ENCODE measurements at places on chromosomes 3 and 15.

GRCh38 chr3:138848696-138849095 lies 14.0 kb upstream of the PIK3CB start:
- DNase-seq = no peak

GRCh38 chr3:46922871-46923558 lies 45.5 kb downstream of the PTH1R start:
- DNase-seq = no peak

DNA sequence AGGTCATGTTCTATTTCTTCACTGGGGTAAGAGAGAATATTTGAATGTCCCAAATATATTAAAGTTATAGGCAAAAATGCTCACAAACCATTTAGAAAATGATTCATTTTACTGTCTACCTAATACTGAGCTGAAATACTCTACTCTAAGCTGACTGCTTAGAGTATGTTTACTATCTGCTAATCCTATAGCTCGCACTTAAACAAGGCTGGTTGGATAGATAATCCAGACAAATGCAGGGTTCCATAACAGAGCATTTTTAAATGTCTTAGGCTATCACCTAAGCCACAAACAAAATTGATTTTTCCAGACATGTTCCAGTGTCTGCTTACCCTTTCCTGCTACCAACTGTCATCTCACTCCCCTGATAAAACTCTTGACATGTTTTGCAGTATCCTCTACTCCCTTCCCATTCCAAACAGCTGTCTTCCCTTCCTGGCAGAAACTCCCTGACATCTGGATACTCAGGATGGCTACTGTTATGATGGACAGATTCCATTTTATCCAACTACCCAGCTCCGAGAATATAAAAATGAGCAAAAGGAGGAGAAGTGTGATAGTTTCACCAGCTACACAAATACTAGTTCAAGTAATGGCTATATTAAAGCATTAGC lies 1034.7 kb downstream of the FHIT start:
- DNase-seq = no peak

DNA sequence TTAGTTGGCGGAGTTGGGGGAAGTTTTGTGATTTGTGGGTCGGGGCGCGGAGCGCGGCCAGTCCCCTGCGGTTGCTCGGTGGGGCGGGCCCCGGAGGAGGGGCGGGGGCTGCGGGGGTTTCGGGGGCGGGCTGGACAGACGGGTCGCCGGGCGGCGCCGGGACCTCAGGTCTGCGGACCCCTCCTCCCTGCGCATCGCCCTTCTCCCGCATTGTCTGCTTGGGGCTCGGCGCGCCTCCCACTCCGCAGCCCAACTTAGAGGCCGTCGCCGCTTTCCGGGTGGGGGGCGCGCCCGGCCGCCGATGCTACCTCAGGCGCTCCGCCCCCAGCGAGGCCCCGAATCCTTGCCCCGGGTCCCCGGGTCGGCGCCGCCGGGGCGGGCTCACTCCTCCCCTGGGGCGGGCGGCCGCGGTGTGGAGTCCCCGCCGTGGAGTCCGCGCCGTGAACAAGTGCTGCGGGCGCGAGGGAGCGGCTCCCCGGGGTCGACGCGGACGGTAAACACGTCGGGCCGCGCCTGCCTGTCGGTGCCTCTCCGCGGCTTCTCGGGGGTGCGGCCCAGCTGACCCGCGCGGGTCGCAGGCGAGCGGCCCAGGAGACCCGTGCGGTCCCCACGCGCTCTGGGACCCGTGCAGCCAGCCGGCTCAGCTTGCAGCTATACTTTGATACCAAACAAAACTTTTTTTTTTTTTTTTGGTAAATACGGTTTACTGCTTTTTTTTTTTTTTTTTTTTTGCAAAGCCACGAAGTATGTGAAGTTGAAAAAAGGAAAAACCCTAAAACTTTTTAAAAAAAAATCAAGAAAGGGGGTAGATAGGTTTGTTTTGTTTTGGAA lies 624 bp downstream of the AKAP13 start:
- DNase-seq = no peak

- DNase-seq = no peak
Observed at GRCh38 chr3:130488769-130489450, 28.1 kb upstream of the COL6A6 start.

DNA sequence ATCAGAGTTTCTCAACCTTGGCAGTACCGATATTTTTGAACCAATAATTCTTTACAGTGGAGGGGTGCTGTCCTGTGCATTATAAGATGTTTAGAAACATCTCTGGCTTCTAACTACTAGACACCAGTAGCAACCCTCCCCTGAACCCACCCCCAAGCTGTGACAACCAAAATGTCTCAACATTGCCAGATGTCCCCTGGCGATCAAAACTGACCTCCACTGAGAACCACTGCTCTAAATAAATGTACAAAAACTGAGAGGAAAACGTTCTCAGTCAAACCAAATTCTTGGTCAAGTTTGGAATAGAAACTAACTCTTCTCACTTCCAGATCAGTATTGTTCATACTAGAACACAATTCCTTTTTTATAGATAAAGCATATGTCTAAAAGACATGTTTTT lies 58.5 kb downstream of the GPR160 start:
- no peak for DNase-seq

DNA sequence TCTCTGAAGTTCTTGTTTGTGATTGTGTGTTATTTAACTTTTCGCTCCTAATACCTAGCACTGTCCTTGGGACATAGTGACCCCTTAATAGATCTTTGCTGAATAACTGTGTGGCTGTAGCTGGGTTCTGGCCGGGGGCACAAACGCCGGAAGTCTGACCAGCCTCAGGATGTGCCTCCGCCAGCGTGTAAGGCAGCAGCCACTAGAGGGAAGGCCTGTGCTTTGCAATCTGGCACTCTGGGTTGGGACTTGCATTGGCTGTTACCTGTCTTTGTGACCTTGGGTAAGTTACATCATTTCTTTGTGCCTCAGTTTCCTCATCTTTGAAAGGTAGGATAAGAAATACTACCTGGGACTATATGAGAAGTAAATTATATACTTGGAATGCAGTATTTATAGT lies 158.7 kb downstream of the GHSR start:
- DNase-seq = no peak

DNA sequence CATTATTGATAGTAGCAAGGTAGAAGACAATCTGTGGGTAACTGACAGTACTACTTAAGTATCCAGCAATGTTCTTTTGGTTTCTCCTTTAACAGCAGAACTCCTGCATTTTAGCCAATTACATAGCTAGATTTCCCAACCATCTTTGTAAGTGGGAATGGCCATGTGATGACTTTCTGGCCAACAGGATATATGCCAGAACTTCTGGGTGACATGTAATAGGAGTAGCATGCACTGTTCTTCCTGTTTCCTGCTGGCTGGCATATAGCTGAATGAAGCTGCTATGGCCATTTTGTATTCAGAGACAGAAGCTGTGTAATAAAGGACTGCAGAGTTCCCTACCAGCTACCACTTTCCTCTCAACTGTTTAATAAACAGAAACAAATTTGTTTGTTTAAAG lies 18.0 kb downstream of the SPICE1 start:
- peak; percentile 31 for DNase-seq

DNA sequence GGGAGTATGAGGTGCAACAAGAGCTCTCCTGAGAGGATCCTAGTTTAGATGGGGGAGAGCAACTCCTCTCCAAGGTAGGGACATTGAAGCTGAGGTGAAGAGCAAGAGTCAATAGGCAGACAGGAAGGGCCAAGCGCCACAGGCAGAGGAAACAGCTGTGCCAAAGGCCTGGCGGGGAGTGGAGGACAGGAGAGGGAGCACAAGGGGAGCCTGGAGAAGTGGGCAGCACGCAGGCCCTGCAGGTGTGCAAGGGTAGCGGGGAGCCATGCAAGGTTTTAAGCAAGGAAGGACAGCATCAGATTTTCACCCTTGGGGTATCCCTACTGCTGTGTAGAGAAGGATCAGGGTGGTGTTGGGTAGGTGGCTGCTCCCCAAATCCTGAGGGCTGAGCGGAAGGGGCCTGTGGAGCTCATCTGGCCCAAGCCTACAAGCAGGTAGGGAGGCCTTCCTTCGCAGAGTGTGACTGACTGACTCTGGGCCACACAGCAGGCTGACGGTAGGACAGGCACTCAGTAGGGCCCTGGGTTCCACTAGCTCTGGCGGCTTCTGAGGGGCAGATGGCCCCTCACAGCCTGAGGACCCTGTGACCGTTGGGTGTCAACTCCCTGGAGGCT lies 13.3 kb downstream of the CHST13 start:
- no peak for DNase-seq

GRCh38 chr3:14768881-14769280 lies 49.9 kb upstream of the FGD5 start:
- DNase-seq = no peak

DNA sequence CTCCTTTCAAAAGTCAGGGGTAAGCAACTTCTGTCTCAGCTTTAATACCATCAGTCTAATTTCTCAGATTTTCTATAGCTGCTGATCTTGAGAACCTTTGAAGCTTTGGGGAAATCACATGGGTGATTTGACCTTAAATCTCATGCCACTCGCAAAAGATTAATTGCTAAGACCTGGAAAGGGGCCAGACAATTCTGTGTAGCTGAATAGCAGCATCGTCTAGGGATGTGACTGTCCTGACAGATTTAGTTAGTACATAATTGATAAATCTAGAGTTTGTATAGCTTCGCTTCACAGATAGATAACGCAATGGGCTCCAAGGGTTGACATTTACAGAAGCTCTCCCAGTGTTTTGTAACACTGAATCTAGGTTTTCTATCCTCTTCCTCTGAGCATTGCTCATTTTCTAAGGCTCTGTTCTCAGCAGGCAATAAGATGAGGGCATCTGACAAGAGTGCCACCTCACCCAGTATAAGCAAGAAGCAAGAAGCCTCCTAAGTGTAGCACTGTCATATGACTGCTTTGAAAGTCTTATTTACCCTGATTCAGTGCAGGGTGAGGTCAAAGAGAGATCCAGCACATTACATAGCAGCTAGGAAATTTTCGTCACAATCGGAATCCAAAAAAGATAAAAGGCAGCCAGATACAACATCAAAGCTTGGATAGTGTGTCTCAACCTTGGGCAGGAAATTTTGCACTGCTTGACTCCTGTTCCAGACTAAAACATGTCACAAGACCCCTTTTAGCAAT lies 47.7 kb upstream of the DUT start:
- no peak for DNase-seq

DNA sequence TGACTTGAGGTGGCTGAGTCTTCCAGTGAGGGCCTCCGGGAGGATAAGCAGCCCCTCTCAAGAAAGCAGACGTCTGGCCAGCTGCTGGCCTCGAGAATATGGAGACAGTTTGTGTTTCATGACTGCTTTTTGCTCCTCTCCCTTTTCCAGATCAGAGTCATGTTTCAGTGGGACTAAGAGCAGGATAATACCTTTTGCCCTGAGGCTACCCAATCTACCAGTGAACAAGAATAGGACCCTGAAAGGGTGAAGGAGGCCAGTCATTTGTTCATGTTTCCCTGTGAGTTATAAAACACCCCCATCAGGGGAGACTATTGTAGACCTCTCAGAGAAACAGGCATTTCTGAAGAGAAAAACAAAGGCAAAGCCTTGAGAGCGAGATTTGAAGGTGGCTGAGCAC lies 137.4 kb downstream of the RYR3 start:
- DNase-seq = no peak

DNA sequence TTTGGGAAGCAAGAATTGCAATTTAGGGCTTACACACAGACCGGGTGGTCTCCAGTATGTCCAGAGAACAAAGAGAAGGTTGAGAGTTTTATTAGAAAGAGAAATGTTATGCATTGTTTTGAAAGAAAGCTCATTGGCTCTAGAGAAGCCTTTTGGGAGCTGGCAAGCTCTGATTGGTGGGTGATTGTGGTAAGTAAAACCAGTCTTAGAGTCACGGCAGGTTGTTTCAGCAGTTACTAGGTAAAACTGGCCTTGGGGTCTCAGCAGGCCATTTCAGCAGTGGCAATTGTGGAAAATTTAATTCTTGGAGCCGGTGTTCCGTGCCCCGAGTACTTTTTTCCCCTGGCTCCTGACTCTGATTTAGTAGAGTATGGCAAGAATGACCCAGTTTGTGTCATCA lies 78.1 kb downstream of the MRPL46 start:
- DNase-seq = no peak

- DNase-seq = no peak
Observed at GRCh38 chr15:52057996-52058395, 39.0 kb downstream of the MAPK6 start.

- DNase-seq = peak; percentile 75
Observed at GRCh38 chr15:67076147-67076843, 10.9 kb downstream of the SMAD3 start.

DNA sequence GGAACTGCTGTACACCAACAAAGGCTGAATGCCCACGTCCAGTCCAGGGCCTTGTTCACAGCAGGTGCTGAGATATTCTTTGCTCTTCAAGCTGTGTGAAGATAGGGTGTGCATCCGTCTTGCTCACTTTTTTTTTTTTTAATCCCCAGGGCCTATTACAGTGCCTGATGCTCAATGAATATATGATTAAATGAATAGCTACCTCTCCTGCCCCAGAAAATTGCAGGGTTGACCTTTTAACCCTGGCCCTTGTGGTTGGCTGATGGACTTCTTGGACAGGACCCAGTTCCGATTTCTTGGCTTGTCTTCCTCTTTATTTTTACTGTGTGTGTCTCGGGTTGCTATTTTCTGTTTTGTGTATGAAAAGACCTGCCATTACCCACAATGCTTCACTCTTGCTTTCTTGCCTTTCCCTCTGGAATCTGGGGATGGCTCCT lies 2.9 kb upstream of the FYTTD1 start:
- DNase-seq = no peak

DNA sequence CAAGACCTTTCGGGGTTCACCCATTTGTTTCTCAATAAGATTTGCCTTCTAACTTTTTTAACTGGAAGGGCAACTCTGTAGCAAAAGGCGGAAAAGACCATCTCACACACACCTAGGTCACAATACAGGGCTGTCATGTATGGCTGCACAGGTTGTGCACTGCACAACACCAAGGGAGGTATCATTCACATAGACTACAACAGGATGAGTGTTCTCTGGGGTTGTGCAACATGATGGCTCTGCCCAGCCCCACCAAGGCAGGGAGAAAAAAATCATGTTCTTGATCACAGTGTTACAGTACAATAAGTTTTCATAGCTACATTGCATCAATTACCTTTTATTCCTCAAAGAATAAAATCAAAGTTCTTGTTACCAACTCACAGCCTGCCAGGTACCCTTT lies 52.8 kb downstream of the ANXA2 start:
- no peak for DNase-seq

DNA sequence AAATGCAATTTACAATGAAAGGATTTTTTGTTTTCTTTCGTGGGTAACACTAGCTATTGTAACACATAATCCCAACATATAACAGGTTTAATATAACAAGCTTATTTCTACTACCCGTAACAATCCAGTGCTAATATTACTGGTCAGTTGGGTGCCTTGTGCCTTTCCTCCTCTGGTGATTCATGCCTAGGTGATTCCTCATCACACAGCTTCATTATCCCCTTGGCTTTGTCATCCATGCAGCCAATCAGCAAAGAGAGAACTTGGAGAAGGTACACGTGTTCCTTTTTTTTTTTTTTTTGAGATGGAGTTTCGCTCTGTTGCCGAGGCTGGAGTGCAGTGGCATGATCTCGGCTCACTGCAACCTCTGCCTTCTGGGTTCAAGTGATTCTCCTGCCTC lies 30.7 kb downstream of the CHST14 start:
- DNase-seq = no peak

- peak; percentile 11 for DNase-seq
Observed at GRCh38 chr3:124557433-124558232, 172.6 kb upstream of the UMPS start.
